ENCODE measurements at places on chromosomes 4 and X.
A peak's percentile ranks its signal among the peaks of the same experiment; 100 is the strongest.

DNA sequence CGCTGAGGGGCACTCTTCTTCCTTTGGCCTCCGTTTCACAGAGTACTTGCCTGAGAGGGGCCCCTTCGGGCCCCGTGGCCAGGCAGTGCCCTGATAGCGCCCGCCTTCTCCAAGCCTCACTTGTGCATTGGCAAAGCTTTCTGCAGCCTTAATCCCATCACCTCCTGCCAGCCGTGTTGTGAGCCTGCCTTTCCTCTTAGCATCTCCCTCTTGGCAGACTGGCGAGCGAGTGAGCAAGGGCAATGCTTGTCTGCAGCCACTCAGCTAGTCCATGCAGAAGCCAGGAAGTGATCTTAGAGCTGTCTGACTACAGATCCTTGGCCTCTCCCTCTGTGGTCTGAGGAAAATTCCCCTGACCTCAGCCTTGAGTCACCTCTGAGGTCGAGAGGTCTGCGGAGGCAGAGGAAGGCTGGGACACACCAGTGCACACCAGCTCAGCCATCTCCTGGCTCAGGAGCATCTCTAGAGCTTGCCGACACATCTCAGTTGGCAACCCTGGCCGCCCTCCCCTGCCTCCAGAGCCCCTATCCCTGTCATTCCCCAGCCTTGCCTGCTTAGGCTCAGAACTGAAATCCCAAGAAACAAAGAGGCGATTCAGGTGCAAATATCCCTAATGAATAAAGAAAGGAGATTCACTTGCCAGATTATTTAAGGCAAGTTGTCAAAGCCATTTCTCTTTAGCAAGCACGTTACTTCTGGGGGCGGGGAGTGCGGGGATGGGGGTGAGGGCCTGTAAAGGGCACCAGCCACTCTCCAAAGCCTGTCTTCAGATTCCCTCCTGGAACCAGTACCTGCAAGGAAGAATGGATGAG lies 143.5 kb upstream of the MAMLD1 start:
- DNase-seq: no peak

DNA sequence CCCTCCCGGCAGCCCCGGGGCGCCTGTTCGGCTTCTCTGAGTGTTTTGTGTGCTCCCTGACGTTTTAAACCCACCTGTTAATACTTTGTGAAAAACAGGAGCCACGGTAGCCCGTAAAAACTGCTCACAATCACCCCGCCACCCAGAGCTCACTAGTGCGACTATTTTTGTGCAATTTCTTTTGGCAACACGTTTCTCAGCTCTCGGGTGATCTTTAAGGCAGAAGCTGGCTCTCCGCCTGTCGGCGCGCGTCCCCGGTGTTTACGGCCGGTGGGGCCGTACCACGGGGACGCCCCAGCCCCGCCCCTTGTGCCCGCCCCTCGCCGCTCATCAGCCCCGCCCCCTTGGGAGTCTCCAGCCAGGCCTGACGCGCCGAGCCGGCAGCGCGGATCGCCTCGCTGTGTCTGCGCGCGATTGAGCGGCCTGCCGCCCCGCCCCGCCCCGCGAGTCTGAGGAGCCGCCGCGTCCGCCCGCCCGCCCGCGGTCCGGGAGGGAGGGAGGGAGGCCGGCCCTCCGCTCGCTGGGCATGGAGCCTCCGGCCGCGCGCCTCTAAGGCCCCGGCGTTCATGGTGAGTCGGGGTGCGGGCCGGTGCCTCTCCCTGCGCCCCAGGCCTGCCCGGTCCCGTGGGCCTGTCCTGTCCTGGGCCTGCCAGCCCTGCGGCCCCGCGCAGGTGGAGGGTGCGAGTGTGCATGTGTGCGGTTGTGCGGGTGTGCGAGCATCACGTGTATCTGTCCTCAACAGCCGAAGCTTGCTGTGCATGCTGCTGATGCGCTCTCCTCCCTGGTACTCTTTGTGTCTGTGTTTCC lies 56.2 kb upstream of the TADA2B start:
- peak; percentile 93 for DNase-seq

GRCh38 chrX:19789376-19789775 lies 98.0 kb downstream of the SH3KBP1 start:
- DNase-seq: no peak

- no peak for DNase-seq
Measured at GRCh38 chr4:152927737-152928136, 8.4 kb upstream of the FHDC1 start.

- DNase-seq: no peak
Measured at GRCh38 chr4:73770917-73771316, 30.5 kb downstream of the CXCL8 start.

- no peak for DNase-seq
Measured at GRCh38 chr4:48949086-48949485, 37.0 kb upstream of the CWH43 start.

DNA sequence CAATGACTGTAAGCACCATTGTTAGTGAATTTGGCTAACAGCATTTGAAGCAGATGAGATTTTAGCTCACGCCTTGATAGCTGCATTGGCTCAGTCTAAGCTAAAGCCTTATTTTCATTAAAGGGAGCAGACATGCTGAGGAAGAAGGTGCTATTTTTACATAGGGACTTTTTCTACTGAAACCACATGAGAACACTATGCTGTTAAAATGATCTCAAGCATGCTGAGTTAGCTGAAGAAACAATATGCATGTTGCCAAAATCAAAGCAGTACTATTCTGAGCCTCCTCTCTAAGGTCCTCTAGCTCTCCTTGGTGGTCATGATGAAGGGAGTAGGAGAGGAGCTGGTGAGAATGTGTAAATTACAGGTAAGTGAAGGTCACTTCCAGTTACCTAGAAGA lies 134.4 kb upstream of the JADE1 start:
- DNase-seq: no peak

DNA sequence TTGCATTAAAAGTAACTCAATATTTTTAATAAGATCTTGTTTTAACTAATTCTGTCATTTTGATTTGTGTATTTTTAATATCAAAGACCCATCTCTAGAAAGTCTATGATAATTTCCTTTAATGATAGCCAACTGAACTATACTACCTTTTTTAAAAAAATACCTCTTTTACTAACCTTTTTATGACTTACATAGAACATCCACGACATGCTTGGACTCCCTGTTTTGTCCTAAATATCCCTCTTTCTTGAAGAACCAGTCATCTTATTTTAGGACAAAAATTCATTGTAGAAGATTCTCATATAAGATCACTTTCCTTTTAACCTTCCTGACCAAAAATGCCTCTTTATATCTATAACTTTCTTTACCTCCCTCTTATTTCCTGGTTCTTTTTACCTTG lies 76.8 kb upstream of the GC start:
- DNase-seq: no peak

DNA sequence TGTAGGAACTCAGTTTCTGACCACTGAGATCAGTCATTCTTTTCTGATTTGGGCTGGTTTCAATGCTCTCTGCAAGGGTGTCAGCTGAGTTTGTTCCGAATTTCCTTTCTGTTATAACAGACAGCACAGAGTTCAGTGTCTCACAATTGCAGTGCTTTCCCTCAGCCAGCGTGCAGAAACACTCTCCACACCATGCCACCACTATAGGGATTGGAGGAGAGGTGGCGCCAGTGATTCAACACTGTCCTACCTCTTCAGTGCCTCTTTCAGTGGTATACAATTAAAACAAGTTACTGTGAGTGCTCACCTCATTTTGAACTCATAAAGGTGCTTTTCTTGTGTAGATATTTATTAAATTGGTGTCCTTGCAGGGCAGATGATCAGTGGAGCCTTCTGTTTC lies 413.2 kb upstream of the CXorf51B start:
- DNase-seq: no peak

- DNase-seq: no peak
Measured at GRCh38 chr4:56764223-56764622, 57.3 kb downstream of the SPINK2 start.

GRCh38 chrX:23887451-23887850 lies 20.3 kb downstream of the APOO start:
- DNase-seq: no peak

DNA sequence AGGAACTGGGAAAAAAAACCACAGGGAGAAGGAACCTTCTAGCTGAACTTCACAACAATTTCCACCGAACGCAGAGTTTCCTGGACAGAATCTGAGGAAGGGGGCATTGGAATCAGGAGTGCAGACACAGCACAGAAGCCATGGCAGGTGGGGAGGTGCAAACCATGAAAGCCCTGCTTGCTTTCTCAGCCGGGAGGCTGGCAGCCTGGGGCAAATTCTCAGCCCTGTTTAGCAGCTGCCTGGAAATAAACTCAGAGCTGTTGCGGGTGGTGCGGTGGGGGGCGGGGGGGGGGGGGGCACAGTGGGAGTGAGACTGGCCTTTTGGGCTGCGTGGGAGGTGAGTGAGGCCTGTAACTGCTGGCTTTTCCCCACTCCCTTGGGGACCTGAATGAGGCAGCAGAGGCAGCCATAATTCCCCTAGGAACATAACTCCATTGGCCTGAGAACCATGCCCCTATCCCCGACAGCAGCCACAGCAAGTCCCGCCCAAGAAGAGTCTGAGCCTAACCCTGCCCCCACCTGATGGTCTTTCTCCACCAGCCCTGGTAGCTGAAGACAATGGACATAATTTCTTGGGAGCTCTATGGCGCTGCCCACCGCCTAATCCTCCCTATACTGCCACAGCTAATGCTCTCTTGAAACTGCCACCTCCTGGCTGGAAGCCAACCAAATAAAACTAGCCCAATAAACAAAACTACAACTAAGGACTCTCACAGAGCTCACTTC lies 176.3 kb downstream of the FAM13A start:
- no peak for DNase-seq

- no peak for DNase-seq
Measured at GRCh38 chr4:53127365-53127764, 238.5 kb downstream of the SCFD2 start.

- DNase-seq: no peak
Measured at GRCh38 chr4:146960634-146961033, 15.0 kb upstream of the TTC29 start.

GRCh38 chr4:106541253-106541652 lies 172.7 kb upstream of the GIMD1 start:
- DNase-seq: peak; percentile 55

GRCh38 chrX:100830143-100830542 lies 10.0 kb downstream of the CSTF2 start:
- DNase-seq: no peak

DNA sequence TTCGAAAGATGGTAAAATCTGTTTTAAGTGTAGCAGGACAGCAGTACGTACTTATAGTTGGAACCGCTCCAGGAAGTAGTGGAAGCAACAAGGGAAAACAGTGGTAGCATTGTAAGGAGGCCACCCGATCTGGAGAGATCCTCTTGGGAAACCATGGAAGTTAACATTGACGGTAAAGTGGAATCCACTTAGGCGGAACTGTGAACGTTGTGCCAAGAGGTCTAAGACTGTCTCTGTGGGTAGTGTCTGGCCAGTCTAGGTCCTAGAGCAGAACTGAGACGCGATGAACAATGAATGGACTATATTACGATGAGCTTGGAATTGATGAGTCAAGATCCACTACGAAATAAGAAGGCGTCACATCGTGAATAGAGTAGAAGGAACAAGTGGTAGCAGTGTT lies 124.0 kb downstream of the TENM3 start:
- no peak for DNase-seq

GRCh38 chr4:95289028-95289634 lies 259.6 kb downstream of the UNC5C start:
- DNase-seq: peak; percentile 49

DNA sequence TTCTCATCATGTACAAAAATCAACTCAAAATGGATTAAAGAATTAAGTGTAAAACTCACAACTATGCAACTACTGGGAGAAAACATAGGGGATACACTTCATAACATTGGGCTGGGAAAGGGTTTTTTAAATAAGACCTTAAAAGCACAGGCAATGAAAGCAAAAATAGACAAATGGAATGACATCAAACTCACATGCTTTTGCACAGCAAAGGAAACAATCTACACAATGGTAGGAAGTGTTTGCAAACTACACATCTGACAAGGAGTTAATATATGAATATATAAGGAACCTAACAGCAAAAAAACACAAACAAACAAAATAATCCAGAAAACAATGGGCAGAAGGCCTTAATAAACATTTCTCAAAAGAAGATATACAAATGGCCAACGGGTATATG lies 57.9 kb downstream of the FREM3 start:
- peak; percentile 17 for DNase-seq

GRCh38 chrX:151982222-151982621 lies 7.7 kb upstream of the GABRE start:
- peak; percentile 75 for DNase-seq

DNA sequence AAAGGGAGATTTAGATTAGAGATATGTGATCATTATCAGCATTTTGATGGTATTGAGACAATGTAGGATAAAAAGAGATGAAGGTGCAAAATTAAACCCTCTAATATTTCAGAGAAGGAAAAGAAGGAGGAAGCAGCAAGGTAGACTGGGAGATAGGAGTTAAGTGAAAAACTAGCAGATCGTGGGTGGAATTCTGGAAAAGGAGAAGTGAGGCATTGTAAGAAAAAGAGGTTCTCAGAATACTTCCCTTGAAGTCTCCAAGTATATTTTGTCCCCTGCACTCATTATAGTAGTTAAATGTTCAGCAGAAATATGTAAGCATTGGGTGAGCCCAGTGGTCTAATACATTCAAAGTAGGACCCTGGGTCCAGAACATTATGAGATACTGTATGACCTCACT lies 30.3 kb downstream of the COPS4 start:
- DNase-seq: no peak

GRCh38 chr4:2365913-2366210 lies 52.6 kb downstream of the ZFYVE28 start:
- no peak for DNase-seq

- no peak for DNase-seq
Measured at GRCh38 chrX:120357186-120357585, 4.7 kb upstream of the ATP1B4 start.

- no peak for DNase-seq
Measured at GRCh38 chr4:107888237-107888636, 43.1 kb upstream of the CYP2U1 start.

DNA sequence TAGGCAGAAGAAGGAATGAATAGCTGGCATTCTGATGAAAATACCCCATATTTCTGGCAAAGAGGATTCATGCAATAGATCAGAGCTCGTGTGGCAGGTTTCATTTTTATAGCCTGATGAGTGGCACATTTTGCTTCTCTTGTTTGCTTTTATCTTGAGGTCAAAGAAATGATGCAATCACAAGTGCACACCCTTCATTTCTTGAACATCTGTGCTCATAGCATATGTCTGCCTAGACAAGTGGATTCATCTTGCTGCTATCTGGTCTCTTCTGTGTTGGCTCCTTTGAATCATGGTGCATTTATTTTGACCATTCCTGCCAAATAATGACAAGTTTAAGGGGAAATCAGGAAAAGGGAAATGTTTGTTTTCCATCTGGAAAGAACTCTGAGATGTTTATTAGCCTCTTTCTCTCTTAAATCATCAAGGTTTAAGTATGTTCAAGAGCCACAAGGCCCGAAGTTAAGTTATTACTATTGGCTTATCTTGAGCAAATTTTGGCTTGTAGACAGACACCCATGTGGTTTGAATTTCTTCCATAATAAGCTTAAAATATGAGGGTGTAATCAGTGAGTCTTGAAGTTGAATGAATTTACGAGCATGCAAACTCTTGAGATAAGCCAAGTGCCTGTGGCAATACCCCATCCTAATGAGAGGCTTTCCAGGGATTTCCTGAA lies 59.3 kb upstream of the HS3ST1 start:
- peak; percentile 24 for DNase-seq

DNA sequence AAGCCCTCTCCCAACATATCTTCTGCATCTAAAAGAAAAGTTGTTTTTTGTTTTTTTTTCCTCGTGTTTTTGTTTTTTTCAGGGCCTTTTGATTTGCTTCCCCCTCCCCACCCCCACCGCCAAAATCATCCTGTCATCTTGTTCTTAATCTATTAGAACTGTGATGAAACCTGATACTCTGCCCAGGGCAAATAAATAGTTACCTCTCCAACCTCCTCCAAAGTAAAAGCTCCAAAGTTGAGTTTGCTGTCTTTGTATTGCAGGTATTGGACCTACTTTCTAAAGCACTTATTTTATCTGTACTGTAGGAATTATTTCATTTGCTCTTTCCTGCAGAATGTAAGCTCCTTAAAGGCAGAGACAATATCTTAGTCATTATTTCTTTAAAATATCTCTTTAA lies 172.9 kb downstream of the SOWAHB start:
- no peak for DNase-seq

Measured in fibroblast of pulmonary artery (primary cell).